Left ventricle myocardium inferior (tissue), 1 donor: ENCODE measurements at places on chromosomes 1 and 21. TPM values are rescaled to one million over a fixed set of nuclear protein-coding genes. Genes with fewer than 3 reads are reported as not detected.
A peak's percentile ranks its signal among the peaks of the same experiment; 100 is the strongest.

MIXL1 gene
- not detected for total RNA-seq

OLFM3 gene
- not detected for total RNA-seq

SMG5 gene
- total RNA-seq = 91.1 TPM

NPL gene
- total RNA-seq = 5.3 TPM

PODN gene
- total RNA-seq = 22.9 TPM

PLPPR4 gene
- 0.11 TPM for total RNA-seq

FCN3 gene
- total RNA-seq = 27.3 TPM

CTSE gene
- total RNA-seq = not detected

LDLRAD1 gene
- total RNA-seq = not detected

ATP1A4 gene
- total RNA-seq = 0.11 TPM

ANGPTL3 gene
- not detected for total RNA-seq

YTHDF2 gene
- total RNA-seq = 32.1 TPM

- no peak for DNase-seq
Measured at GRCh38 chr1:18284805-18285537, 177.4 kb downstream of the IGSF21 start.

GRCh38 chr1:247487057-247487456 is 29.2 kb upstream of the OR2B11 start:
- no peak for DNase-seq

DNA sequence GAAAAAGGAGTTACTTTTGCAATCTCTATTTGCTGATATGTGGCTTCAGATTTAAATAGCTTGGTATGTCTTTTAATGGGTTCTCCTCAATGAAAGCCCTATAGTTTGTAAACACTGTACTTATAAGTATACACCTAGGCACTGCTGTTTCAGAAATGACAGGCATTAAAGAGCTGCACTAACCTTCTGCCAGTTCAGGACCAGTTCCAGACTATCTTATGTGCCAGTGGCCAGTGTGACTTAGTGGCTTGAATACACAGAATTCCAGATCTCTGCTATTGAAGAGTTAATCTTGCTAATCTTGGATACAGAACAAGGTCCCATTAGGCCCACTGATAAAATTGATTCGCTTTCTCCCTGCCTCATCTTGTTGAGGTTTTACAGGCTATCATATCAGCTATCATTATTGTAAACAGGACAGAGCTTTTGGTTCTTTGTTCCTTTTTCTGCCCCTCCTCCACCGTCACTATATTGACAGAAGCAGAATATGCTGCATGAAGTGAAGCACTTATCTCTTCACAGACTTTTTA is 337.5 kb downstream of the LRRIQ3 start:
- no peak for DNase-seq

- DNase-seq = peak; percentile 78
Measured at GRCh38 chr1:21931171-21932093, 5.7 kb downstream of the HSPG2 start.

DNA sequence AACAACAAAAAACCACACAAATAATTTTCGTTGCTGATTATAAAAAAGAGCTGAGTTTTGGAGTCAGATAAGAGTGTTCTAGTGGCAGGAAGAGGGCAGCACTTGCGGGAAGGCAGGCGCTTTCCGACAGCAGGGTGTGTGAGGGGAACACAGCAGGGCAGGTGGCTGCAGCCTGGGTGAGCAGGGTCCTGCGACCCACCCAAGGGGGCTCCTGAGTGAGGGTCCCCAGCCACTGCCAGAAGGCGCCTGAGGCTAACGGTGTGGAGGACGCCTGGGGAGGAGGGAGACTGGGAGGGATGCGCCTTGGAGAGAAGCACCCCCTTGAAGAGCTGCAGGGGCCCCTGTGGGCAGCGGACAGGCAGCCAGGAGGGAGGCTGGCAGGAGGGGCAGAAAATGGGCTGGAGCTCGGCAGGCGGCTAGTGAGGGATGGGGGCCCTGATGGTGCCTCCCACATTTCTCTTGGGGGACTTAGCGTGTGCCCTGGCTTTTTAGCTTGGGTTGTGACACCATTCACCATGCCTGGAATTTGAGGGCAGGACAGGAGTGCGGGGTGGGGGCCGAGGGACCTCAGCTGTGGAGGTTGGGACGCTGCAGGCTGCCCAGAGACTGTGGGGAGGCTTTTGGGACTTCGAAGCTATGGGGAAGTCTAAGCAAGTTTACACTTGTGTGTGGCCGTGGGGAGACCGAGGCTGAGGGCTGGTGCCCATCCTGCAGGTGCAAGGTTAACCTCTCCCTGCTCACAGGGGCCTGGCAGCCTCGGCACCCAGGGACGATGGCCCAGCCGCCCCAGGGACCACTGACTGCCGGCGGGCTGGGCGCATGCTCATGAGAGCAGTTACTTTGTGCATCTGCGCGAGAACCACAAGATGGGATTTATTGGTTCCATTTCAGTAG is 111.4 kb downstream of the SIK1 start:
- no peak for DNase-seq

DNA sequence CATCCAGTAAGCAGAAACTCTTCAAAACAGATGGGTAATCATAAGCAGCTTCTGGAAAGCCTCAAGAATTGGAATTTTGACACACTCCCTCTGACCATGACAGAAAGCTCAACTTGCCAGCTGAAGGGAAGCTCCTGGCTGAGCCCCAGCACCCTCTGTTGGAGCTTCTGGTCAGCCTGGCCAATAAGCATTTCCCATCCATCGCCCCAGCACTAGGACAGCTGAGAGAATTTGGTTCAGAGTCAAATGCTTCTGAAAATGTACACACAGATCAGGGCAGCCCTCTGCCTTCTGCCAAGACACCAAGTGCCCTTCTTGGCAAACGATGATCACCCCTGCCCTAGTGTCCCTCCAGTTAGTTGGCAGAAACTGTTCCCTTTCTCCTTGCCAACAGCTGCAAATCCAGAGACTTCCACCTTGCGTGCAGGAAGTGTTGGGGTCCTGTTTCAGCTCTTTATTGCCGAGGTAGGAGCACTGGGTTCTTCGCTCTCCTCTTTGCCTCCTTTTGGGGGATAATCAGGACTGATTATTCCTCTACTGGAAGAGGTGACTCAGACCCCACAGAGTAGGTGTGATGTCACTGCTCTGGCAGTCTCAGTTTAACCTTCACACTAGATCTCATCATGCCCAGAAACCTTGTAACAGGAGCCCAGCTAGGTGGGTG is 11.9 kb downstream of the PIGV start:
- DNase-seq = peak; percentile 78

DNA sequence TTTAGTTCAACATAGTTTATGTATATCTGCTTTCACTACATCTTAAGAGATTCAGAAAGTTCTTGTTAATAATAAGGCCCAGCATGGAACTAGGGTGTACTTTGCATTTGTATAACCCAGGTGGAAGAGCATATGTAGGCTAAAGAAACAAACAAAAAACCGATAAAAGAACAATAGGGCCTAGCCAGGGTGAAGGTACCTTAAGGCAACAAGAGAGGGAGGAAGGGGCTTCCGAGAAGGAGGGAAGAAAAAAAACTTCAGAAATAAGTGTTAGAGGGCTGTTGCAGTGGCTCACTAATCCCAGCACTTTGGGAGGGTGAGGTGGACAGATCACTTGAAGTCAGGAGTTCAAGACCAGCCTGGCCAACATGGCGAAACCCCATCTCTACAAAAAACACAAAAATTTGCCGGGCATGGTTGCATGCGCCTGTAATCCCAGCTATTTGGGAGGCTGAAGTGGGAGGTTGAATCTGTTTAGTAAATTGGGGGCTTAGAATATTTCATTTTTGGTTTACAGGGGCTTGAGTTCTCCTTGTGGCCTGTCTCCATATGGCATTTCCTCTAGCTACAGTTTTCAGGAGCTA is 4.7 kb upstream of the SPATA45 start:
- DNase-seq = no peak

DNA sequence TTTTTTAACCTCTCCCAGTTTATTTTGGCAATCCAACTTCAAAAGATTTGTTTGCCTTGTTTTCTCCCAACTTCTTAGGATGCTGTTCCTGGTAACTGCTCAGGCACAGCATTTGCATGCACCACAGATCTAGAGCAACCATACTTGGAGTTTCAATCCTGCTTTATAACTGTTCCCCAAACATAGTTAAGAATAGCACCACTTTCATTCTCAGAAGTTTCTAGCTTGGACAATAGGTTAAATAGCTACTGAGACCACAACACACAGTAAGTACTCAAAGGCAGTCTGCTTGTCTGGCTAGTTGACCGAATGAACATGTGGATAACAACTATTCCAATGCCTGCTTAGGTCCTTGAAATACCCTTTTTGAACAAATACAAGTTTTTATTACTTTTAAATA is 76.8 kb downstream of the FOXJ3 start:
- no peak for DNase-seq

DNA sequence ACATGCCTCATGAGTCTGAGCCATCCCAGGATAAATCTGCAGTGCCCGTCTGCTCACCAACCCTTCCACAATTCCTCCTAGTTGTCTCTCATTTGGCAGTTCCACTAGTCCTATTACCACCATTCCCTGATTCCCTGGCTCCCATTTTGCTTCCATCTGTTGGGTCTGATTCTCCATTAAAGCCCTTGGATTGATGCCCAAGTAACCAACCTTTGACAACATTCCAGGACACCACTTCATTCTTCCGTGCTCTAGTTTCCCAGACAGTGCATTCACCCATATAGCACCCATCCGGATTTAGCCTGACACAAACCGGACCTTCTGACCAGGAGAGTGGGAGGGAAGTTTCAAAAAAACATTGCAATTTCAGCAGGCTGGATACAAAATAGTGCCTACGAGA is 189.4 kb upstream of the PALMD start:
- DNase-seq = no peak

- DNase-seq = no peak
Measured at GRCh38 chr1:49183489-49183888, 406.8 kb upstream of the BEND5 start.

DNA sequence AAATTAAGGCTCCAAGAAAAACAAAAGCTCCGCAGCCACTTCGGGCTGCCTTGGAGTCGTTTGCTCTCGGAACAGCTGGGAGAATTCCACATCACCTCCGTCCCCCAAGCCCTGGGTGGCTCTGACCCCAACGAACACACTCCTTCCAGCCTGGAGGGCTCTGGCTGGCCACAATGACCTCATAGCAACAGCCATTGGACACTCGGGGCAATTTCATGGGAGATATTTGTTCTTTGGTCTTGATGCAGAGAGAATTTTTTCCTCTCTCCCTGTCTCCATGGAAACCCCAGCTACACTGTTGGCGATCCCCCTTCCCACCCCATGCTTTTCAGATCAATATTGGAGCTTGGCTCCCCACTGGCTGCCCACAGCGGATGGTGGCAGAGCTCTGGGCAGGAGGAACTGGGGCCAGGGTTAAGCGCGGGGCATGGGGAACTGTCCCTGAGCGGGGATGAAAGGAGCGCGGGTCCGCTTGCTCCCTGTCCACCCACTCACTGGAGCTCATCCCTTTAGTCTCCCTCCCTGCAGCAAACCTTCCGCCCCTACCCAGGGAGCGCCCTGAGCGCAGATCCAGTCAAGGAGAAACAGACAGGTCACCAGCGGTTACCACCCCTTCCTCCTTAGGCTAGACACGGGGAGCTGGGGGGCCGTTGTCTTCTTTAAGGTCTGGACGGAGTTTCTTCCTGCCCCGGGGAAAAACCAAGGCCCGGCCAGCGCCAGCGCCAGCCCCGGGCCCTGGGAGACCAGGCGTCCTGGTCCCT is 1.2 kb downstream of the WNT4 start:
- DNase-seq = no peak

DNA sequence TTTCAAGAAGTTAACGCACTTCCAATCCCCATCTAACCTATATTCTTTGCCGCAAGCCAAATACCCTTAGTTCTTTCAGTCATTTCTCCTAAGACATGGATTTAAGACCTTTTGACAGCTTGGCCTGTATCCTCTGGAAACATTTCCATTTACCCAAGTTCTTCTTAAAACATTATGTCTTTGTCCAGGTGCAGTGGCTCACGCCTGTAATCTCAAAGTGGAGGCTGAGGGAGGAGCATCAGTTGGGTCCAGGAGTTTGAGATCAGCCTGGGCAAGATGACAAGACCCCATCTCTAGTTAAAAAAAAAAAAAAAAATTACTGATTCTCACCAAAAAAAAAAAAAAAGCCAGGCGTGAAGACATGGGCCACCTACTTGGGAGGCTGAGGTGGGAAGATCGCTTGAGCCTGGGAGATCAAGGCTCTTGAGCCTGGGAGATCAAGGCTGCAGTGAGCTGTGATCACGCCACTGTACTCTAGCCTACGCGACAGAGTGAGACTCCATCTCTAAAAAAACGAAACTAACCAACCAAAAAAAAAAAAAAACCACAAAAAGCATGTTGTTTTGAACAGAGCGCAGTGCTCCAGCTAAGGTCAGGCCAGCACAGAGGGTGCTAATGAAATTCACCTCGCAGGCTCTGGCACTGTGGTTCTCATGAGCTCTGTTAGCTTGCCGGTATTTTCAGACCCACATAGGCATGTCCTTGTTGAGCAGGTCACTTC is 36.0 kb downstream of the NUAK2 start:
- DNase-seq = no peak

- DNase-seq = no peak
Measured at GRCh38 chr1:165854101-165854845, 26.9 kb downstream of the UCK2 start.

DNA sequence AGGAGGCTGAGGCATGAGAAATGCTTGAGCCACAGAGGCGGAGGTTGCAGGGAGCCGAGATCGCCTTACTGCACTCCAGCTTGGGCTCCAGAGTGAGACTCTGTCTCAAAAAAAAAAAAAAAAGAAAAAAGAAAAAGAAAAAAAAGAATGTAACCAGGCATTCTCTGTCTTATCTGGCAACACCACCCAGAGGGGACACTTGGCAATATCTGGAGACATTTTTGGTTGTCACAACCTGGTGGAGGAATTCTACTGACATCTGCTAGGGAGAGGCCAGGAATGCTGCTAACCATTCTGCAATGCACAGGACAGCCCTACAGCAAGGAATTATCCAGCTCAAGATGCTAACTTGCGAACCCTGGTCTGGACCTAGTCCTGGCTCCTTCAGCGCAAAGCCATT is 2.3 kb upstream of the CNR2 start:
- DNase-seq = no peak

GRCh38 chr1:45272913-45273371 is 53.8 kb upstream of the HPDL start:
- no peak for DNase-seq

GRCh38 chr1:77010937-77011336 is 143.7 kb downstream of the ST6GALNAC5 start:
- DNase-seq = no peak

- DNase-seq = no peak
Measured at GRCh38 chr1:1969953-1970716, 33.5 kb downstream of the CFAP74 start.

GRCh38 chr1:89682611-89683010 is 49.7 kb downstream of the LRRC8C start:
- no peak for DNase-seq

GRCh38 chr1:89287181-89288050 is 14.8 kb upstream of the GBP5 start:
- no peak for DNase-seq

DNA sequence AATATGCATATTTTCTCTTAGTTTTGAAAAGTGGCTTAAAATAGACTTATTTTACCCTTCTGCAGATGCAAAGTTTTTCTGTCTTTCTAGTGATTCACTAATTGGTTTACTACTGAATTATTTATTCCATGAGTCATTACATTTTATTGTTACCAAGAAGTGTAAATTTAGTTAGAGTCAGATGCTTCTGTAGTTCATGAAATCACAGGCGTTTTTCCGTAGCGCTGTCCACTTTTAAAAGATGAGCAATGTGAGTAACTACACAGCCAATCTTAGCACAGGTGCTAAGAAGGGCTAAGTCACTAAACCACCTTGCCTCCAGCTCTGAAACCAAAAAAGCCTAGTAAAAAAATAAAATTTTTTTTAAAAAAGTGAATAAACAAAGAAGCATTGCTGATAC is 24.7 kb downstream of the RGS13 start:
- no peak for DNase-seq
